ENCODE measurements at places on chromosomes 2 and 18.

DNA sequence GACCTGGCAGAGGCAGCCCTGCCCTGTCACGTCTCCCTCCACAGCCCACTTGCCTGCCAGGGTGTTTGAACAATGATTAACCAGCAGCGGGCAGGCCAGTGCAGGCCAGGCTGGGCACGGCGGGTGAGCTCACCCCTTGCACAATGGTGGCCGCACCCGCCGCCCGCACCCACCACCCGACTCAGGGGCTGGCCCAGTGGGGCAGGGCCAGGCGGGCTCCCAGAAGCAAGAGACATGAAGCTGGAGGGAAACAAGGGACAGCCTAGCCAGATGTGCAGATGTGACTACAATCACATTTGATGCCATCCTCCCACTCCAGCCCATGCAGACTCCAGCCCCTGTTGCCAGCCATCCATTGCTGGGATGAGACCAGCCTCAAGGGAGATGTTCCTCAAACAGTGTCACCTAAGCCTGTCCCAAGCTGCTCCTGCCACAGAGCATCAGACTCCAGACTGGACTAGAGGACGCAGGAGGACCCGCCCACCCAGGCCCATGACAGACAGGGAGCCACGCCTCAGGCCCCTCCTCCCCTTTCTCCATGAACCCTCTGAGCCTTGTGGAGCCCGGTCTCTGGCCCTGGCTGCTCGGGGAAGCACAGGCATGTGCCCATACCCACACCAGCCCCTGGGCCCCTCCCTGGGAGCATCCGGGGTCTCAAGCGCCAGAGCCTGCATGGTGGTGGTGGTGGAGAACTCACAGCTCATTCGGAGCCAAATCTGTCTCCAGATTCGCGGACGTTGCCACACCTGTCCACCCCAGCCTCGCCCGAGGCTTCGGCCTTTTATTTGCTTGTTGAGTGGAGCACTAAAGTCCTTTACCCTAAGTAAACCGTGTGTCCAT is 45.0 kb downstream of the SDC1 start:
- DNase-seq = no peak

- no peak for DNase-seq
Observed at GRCh38 chr2:191560411-191560980, 117.4 kb upstream of the NABP1 start.

- DNase-seq = no peak
Observed at GRCh38 chr2:1606421-1607235, 137.7 kb downstream of the PXDN start.

DNA sequence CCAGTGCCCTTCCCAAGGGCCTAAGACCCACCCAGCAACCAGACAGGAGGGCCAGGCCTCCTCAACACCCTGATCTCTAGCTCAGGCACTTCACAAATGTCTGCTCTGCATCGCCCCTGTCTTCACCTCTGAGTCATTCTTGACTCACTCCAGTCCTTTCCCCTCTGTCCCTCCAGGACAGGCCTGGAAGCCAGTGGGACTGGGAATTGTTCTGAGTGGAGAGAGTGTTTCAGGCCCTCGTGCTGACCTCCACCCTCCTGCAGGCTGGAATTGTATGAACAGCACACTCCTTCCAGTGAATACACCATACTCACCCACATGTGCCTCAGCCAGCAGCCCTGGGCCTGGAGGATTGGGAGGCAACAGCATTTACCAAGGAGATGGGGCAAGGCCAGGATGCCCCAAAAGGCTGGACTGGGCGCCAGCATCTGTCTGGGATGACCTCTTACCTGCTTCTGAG is 304.2 kb downstream of the CYP26B1 start:
- DNase-seq = no peak

- no peak for DNase-seq
Observed at GRCh38 chr2:27073782-27074181, 2.3 kb upstream of the OST4 start.

DNA sequence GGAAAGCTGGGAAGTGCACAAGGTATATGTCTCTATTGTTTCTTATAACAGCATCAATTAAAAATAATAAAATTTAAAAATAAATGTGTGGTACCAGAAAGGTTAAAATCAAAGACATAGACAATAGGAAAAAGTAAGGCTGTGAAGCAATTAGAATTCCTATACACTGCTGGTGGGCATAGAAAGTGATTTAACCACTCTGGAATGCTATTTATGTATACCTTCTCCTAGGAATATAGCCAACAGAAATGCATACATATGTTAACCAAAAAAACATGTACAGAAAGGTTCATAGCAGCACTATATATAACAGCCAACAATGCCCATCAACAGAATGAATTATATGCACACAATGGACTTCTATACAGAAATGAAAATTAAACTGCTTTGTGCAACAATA is 43.0 kb downstream of the WDSUB1 start:
- DNase-seq = no peak

- DNase-seq = no peak
Observed at GRCh38 chr18:61616111-61616610, 276.6 kb downstream of the RNF152 start.

- no peak for DNase-seq
Observed at GRCh38 chr2:219511547-219512325, 2.5 kb upstream of the ASIC4 start.

- no peak for DNase-seq
Observed at GRCh38 chr2:214465363-214466146, 54.7 kb downstream of the VWC2L start.

GRCh38 chr18:76456823-76457222 is 38.2 kb downstream of the ZNF516 start:
- DNase-seq = no peak

- DNase-seq = no peak
Observed at GRCh38 chr2:73131807-73132206, 19.1 kb upstream of the RAB11FIP5 start.

GRCh38 chr2:8796878-8797550 is 40.4 kb downstream of the KIDINS220 start:
- no peak for DNase-seq

- peak; percentile 8 for DNase-seq
Observed at GRCh38 chr2:26245231-26245732, 543 bp downstream of the HADHB start.

DNA sequence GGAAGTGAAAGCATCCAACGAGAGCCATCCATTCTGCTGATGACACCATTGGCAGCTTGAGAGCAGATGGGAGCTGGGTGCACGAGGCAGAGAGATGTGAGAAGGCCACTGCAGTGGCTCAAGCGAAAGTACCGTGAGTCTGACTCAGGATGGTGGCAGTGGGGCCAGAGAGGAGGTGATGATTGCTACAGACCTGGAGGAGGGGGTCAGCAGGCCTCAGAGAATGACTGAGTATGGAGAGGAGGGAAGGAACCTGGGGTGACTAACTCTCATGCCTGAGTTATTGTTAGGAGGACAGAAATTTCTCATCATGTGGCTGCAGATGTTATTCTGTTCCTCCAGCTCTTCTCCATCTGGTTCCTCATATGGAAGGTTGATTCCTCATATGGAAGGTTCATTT is 8.8 kb upstream of the ZBTB7C start:
- DNase-seq = no peak

DNA sequence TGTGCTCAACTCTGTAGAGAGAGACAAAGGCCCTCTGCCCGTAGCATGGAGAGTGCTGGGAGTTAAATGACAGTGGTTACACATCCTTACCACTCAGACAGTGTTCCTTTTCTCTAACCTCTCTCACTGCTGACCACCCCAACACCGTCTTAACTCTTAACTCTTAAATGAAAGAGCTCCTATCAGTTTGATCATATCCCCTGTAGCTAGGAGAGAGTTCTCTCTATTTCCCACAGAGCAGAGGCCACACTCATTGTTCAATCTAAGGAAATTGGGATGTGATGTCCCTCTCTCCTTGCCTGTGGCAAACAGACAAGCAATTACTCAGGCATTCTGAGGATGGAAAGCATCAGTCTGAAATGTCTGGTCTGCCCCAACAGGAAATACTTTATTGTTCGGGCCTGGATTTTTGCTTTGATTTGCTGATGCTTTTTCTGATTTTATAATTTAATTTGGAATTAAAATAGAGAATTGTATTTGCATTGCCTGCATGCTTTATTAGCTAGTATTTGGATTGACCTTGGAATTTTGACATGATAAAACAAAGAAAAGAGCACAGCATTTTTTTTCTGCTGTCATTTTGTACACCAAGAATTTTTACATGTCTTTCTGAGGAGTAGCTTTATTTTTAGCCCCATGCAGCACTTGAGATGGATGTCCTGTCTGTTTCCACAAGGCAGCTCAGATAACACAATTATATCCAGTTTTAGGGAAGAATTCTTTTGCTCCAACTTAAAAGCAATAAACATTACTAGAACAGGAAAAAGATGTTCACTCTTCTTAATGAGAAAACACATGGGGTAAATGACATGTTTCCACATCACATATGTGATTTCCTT is 27.7 kb upstream of the IER3IP1 start:
- DNase-seq = no peak

DNA sequence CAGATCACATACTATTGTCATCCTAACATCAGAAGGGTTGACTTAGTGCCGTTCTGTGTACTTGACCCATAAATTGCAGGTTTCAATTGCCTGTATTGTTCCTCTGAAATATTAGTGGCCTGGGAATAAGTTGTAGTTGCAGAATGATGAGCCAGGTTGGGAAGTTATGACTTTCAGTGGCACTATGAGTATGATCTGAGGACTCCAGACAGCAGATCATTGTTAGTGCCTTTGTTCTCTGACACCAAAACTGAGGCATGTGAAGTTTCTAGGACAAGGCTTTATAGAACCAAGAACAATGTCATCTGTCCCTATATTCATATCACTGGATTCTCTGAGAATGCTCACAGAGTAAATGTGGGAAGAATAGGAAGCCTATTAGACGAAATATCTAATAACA is 403.7 kb downstream of the STK39 start:
- no peak for DNase-seq

- DNase-seq = no peak
Observed at GRCh38 chr2:194686569-194686968, 970.5 kb upstream of the SLC39A10 start.

DNA sequence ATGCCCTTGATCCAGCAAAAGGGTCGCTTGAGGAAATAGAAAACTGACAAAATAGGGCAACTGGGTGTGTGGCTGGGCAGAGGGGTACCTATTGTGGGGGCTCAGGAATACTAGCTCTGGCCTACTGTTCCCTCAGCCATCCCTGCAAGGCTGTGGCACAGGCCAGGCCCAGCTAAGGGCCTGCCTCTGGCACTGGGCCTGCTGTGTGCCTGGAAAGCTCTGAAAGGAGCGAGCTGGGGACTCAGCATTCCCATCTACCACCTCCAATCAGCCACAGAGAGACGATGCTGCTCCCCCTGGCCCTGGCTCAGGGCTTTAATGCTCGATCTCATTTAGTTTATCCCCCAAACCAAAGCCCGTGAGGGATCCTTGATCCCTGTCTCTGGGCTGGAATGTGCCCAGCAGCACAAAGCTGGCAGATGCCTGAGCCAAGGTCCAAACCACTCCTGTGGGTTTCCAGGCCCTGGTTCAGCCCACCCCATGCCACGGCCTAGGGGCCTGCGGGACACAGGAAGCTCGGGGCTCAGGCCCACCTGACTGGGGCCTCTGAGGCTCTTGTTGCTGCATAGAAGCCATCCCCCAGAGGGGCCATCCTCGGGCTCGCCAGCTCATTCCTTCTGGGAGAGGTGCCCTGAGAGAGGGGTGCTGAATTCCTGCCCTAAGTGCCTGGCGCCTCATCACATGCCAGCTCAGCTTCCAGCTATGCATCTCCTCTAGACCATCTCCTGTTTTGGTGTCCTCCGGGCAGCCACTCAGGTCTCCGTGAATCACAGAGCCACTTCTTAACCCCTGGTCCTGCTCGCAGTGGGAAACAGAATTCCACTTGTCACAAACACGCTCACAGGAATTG is 43.0 kb upstream of the KCNF1 start:
- no peak for DNase-seq

DNA sequence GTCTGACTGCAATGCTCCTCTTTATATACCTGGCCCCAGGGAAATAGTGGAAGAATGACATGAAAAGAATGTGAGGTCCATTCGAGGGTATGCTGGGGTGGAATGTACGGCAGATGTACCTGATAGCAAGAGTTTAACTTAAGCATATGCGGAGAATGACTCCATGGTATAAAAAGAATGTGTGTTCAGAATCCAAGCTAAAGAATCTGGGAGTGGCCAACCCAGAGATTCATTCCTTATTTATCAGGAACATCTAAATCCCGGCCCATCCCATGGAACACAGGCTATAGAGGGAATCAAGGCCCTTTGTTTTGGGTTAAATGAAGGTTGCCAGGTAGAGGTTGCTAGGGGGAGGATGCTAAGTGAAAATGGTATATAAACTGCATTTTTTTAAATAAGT is 150.0 kb downstream of the ZNF385B start:
- DNase-seq = no peak

- DNase-seq = no peak
Observed at GRCh38 chr2:207112383-207112782, 53.4 kb downstream of the KLF7 start.

DNA sequence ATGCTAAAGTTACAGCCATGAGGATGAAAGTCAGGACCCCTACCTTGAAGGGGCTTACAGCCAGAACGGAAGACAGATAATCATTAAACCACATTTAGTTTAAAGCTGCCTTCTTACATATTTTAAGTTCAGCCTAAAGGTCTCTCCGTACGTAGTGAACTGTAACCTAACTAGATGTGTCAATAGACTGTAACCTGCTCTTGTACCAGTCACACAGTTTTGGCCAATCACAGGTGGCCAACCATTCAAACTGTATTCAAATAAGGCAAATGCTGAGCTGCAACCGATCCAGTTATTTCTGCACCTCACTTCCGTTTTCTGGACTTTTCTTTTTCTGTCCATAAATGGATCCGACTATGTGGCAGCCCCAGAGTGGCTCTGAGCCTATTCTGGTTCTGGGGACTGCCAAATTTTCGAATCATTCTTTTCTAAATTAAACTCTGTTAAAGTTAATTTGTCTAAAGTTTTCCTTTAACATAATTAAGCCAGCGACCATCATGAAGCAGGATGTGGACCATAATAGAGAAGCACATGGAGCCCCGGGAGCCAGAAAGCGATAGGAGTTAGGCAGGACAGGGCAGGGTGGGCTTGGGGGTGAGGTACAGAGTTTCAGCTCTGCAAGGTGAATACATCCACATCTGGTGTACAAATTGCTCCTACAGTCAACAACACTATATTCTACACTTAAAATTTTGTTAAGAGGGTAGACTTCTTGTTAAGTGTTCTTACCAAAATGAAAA is 48.4 kb upstream of the YPEL5 start:
- DNase-seq = no peak

DNA sequence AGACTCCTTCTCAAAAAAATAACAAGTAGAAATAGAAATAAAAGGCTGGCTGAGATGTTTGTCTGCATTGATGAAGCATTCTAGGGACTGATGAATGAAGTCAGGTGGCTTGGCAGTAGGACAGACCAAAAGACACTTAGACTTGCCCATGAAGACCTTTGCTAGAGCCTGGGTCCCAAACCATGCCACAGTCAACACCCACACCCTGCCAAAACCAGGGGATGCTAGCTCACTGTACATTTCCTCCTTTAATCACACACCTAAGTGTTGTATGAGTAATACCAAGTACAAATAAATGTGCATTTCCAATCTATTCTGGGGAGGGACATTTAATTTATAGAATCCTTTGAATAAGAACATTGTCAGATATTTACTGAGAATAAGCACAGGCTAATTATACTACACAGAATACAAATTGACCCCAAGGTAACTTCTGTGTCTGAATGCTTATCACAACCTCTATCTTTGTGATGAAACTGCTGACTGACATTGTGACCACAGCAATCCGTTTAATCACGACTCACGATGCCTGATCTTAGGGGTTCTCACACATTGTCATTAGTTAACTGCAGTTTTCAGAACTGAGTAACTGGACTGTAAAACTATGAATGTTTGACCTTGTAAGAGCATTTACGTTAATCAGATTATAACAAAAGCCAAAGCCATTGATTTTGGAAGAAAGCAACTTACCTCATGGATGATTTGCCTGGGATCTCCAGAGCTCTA is 10.5 kb upstream of the NOL10 start:
- no peak for DNase-seq

Data from activated T-helper 1 cell treated with Interleukin-2 at 50 U/mL for 16 hours (primary cell).